Stimulated activated CD4-positive, alpha-beta T cell treated with anti-CD3 and anti-CD28 coated beads, Interleukin-2, amount 100 ng/mL, for 48 hours (primary cell): ENCODE measurements at places on chromosomes 13 and 19.
A peak's percentile ranks its signal among the peaks of the same experiment; 100 is the strongest.

- no peak for DNase-seq
Measured at GRCh38 chr13:50131920-50132903, 117.0 kb downstream of the KCNRG start.

GRCh38 chr13:45926741-45927140 lies 75.2 kb upstream of the SIAH3 start:
- DNase-seq: no peak

GRCh38 chr19:1106841-1107660 lies 3.3 kb downstream of the GPX4 start:
- DNase-seq: no peak

DNA sequence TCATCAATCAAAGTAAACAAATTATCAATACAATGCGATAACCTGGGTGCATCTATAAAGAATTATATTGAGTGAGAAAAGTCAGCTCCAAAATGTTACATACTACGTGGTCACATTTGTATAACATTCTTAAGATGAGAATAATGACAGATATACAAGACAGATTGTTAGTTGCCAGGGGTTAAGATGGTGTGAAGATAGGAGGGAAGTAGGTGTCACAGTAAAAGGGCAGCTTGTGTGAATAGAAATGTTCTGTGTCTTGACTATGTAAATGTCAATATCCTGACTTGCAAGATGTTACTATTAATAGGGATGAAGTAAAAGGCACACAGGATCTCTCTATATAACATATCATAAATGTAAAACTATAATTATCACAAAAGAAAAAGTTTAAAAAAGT lies 611.2 kb upstream of the SPRY2 start:
- no peak for DNase-seq

DNA sequence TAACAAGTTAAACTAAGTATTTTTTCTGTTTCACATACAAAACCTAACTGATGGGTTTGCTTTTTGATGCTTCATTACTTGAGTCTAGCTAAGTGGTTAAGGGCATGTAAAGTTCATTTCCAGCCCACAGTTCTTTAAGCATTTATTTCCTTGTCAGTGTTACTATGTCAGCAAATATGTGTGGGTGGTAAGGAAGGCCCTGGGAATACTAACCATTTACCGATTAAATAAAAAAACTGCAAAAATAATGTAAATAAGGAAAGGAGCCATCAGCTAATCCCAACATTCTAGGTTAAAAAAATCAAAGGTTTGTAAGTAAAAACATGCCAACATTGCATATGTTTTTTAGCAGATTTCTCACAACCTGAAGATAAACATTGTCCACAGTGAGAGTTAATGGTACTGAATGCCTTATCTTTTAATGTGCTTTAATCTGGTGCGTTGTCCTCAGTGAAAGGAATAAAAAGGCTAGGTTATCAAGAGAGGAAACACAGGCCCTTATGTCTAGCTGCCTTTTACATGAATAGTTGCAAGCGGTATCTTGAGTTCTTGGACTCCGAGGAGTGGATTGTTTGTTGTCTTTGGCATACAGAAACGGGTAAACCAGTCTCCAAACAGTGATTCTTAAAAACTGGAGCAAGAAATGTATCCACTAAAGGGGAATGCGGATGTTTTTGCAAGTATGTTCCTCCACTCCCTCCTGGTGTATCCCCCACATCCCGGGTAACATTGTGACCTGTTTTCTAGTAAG lies 949.6 kb upstream of the SLC10A2 start:
- no peak for DNase-seq

GRCh38 chr13:79711631-79712030 lies 230.7 kb downstream of the NDFIP2 start:
- DNase-seq: no peak

- no peak for DNase-seq
Measured at GRCh38 chr13:29453617-29454011, 141.9 kb downstream of the SLC7A1 start.

- DNase-seq: no peak
Measured at GRCh38 chr13:97352815-97353214, 81.2 kb upstream of the RAP2A start.

DNA sequence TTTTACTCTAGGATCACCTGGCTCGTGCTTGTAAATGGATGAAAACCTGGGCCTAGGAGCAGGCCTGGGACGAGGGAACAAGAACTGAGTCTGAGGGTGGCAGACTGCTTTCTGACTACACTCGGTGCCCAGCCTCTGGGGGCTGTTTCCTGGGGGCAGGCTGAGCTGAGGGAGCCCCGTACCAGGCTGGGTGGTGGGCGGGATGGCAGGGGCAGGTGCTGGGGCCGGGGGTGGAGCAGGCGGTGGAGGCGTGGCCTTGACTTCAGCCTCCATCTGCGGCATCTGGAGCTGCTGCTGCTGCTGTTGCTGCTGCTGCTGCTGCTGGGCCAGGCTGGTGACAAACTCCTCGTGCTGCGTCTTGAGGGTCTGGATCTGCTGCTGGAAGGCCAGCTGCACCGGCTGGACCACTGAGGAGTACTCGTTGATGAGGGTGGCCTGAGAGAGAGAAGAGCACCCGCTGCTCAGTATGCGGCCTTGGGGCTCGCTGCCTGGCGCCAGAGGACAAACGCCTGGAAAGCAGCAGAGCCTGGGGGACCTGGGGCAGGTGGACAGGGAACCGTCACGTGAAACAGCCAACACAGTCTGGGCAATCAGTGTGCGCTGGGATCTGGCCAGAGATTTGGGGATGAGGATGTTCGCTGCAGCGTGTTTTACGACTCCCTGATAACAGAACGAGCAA lies 12.6 kb downstream of the CHERP start:
- no peak for DNase-seq

GRCh38 chr13:107873926-107874325 lies 341.4 kb downstream of the LIG4 start:
- DNase-seq: no peak

- DNase-seq: no peak
Measured at GRCh38 chr19:48907671-48908070, 7.6 kb downstream of the NUCB1 start.

DNA sequence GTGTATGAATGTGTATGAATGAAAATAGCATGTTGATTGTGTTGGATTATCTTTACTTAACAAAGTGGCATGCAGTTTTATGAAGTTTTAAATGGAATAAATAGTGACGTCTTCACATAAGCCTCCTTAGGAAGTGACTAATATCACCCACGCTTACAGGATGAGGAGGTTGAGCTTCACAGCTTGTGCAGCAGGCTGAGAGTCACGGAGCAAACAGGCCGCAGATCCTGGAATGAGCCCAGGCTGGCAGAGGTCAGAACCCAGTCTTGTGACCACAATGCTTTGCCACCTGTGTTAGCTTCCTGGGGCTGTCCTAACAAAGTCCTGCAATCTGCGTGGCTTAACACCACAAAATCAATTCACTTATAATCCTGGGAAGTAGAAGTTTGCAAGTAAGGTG lies 20.8 kb downstream of the LAIR2 start:
- peak; percentile 34 for DNase-seq
